Osteoblast (primary cell): ENCODE measurements at places on chromosomes 1 and 21. TPM values are rescaled to one million over a fixed set of nuclear protein-coding genes. Genes with fewer than 3 reads are reported as not detected.

DNA sequence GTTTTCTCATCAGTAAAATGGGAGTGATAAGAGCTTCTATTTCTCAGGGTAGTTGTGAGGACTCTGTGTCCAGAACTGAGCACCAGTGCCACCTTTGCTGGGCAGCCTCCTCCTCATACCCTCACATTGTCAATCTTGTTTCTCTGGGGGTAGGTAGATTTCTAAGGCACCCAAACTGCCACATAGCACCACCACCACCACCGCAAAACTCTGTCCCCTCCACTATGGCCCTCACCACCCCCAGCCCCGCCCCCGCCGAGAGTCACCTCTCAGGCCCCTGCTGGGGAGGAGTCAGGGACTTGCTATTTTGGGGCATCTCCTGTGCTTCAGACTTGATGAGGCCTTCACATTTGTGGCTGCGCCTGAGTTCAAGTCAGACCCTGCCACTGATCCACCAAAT lies 549.2 kb downstream of the PTPRU start:
- DNase-seq: no peak

DNA sequence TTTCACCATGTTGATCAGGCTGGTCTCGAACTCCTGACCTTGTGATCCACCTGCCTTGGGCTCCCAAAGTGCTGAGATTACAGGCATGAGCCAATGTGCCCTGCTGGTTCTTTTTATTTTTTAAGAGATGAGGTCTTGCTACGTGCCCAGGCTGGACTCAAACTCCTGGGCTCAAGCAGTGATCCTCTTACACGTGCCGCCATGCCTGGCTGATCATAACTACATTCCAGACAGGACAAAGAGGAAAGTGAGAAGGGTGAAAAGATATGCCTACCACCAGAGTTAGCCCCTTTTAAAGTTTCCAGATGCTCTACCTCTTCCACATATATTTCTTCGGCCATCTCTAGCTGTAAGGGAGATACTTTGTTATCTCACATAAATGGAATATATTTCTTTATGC lies 79.7 kb upstream of the SOX13 start:
- DNase-seq: no peak

DNA sequence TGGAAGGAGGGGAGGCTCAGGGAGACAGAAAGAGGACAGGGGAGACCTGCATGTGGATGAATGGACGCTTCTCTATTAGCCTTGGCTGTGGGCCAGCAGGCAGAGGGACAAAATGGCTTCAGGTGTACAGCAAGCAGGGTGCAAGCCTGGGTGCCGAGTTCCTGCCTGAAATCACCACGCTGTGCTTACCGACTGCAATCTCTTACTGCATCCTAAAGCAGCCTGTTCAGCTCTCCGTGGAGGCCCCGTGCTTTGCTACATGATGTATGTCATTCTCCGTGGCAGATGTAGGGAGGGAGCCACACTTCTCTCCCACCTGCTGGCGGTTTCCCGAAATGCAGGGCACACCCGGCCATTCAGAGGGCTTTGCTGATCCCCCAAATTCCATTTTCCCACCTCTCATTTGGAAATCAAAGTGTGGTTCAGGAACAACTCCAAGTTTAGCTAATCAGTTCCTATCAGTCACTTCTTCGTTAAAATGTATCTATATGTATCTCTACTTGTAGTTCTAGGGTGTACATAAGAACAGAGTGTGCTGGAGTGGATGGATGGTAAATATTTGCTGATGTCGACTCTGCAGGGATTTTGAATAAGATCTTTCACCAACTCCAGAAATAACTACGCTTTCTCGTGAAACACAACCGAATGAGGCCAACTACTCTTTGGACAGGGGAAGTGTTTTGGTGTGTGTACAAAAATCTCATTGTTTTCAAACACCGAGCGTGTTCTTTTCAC lies 122.3 kb upstream of the BACE2 start:
- DNase-seq: no peak

DNA sequence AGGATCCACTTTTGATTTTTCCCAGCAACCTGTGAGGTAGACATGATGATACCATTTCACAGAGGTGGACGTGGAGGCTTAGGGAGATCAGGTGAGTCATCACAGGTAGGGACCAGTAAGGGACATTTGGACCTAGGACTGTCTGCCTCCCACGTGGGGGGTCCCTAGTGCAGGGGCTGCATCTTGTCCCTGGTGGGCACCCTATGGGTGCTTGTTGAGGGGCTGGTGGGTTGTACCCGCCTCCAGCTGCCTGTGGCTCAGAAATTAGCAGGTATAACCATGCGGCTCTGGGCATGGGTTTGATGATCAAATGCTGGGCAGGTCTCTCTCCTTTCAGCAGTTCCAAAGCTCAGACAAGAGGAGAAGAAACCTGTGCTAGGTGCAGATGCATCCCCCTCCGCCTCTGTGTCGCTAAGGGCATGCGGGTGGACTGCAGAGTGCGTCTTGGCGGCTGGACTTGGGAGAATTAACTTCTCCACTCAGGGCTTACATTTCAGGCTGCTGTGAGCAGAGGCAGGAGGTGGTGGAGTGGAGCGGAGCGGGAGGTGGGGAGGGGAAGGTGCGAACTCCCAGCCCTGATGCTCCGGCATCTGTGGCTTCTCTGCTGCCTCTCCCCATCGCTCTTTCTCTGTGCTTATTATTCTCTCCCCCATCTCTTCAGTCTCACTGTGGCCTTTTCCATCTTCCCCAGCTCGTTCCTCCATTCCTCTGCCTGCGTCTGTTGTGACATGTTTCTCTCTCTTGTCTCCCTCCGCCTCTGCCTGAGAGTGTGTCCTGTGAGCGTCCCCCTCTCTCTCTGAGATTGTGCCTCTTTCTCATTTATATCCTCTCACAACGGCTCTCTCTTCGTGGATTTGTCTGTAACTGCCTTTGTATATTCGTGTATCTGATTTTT lies 146.8 kb downstream of the PTPRU start:
- no peak for DNase-seq

DNA sequence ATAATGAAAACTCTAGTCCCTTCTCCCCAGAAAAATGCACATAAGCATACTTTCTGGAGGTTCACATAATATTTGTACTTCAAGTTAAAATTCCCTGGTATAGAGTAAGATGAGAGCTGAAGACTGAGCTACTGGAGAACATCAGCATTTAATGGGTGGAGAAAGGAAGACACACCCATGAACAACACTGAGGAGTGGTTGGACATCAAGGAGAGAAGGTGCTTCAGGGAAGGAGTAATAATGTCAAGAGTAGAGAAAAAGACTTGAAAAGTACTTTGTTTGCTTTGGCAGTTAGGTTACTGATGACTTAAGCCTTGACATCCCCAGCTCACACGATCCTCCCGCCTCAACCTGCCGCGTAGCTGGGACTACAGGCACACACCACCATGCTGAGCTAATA lies 21.9 kb downstream of the PEA15 start:
- no peak for DNase-seq

GRCh38 chr1:200304171-200304570 lies 105.7 kb downstream of the ZNF281 start:
- DNase-seq: no peak

GRCh38 chr1:152871731-152872126 lies 6.4 kb upstream of the SMCP start:
- DNase-seq: no peak

DNA sequence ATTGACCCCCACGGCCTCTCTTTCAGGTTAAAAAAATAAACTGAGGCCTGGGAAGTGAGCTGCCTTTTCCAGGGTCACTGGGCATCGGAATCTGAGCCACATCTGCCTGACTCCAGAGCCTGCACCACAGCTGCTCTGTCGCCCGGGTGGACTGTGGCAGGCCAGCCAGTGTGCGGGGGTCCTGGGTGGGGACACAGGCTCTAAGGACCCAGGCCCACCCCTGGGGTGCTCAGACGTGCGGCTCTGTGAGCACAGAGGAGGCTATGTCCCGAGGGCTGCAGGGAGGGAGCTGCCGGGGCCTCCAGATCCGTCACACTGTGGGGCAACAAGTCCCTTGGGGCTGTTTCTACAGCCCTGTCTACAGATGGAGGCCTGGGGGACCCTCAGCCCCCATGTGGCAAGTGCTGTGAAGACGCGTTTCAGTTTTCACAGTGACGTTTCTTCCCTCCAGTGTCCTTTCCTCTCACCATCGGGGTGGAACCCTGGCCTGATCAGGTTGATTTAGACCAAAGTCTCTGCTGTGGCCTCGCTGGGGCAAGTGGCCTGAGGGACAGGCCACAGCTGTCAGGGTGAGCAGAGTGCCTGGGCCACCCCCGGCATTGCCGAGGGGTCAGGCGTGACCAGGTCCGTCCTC lies 39.2 kb upstream of the ACTRT2 start:
- peak; percentile 71 for DNase-seq

GRCh38 chr1:24253571-24253970 lies 65.6 kb upstream of the GRHL3 start:
- DNase-seq: no peak

- peak; percentile 77 for DNase-seq
These were observed 4.7 kb downstream of the SORT1 start for GRCh38 chr1:109392788-109393616.

GRCh38 chr1:157496121-157496526 lies 56.2 kb downstream of the FCRL5 start:
- no peak for DNase-seq

- DNase-seq: no peak
These were observed 12.8 kb downstream of the PEAR1 start for GRCh38 chr1:156906206-156906906.

DNA sequence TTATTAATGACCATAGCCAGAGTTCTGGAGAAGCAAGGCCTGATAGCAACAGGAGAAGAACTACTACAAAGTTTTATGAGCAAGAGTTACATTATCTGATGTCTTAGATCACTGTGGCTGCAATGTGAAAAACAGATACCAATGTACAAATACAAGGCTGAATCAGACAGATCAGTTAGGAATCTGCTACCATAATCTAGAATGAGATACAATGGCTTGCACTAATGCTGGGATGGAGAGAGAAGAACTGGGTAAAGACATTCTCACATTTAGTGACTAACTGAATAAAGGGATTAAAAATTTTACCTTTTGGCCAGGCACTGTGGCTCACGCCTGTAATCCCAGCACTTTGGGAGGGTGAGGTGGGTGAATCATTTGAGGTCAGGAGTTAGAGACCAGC lies 41.3 kb downstream of the ARID4B start:
- DNase-seq: no peak

DNA sequence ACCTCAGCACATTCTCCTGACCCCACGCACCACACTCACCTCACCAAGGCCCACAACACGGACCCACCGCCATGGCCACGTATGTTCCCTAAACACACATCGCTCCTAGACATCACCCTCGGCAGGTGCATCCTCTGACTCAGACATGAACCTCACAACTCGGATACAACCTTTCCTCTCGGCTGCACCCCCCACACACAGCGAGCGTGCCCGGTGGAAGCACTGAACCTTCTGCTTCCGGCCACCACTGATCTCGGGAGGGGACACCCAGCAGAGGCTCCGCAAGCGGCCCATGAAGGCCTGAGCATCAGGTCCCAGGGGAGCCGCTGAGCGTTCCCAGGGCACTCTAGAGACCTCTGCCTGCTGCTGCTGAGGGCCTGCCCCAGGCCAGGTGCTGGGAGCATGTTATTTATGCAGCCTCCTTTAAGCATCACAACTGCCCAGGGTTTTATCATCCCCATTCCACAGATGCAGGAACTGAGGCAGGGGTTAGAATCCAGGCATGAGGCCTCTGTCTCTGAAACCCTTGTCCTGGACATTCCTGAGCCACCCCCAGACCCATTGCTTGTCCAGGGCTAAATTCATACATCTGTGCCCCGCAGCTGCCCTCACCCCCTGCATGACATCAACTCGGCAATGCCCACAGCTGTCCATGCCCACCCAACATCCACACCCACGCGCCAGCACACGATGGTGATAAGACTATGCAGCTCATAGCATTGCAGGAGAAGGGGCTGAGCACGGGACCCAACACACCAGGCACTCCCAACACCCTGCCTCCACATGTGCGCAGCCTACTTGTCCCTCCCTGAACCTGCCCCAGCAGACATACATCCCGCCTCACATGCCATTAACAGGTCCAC lies 27.0 kb downstream of the SDC3 start:
- DNase-seq: peak; percentile 66

DNA sequence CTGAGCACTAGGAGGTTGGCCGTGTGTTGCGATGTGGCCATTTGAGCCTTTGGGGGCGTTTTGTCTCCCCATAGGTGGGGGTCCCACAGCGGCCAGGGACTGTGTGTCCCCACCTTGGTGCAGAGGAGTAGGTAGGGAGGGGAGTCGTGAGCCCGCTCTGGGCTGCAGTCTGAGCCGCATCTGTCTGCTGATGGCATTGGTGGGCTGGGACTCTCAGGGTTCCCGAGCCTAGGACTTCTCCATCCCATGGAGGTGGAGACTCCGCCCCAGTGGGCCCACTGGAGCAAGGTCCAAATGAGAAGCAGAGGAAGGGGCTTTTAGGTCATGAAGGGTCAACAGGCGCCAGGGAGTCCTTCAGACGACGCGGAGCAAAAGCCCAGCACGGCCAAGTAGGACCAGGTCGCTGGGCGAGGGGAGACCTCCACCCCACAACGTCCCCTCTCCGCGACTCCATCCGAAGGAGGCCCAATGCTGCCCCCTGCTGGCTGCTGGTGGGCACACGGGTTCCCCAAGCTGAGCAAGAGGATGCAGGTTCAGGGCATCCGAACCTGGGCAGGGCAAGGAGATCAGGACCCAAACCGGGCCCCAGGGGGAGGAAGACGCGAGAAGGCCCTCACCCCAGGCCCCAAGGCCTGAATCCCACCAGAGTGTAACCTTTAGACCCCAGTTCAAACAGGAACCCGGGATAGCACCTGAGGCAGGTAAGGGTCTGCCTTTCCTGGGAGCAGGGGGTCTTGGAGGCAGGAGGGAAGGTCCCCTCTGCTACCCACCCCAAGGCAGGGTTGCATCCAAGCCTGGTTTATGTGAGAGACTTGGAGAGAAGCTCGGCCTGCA lies 14.9 kb downstream of the TTC34 start:
- peak; percentile 89 for DNase-seq

Gene RGS13
- not detected in 2 replicates for total RNA-seq

Gene CCDC185
- total RNA-seq: not detected in 2 replicates

Gene TLR5
- total RNA-seq: under 0.01 and 0.88 TPM in 2 replicates

Gene FMO4
- total RNA-seq: 3.6 and 8.5 TPM in 2 replicates

Gene G0S2
- 10.5 and 11.2 TPM in 2 replicates for total RNA-seq

Gene OR14C36
- total RNA-seq: not detected in 2 replicates

Gene SH2D5
- total RNA-seq: 1.4 and 1.8 TPM in 2 replicates

Gene PTPRC
- total RNA-seq: under 0.01 and 1.1 TPM in 2 replicates

Gene MATN1
- total RNA-seq: under 0.01 TPM in 1 of 2 replicates, not detected in the other

Gene OTUD3
- total RNA-seq: 4.0 and 4.1 TPM in 2 replicates

Gene NCF2
- 0.88 and 2.2 TPM in 2 replicates for total RNA-seq

Gene PDE4B
- total RNA-seq: 19.2 and 21.4 TPM in 2 replicates
